ENCODE measurements at places on chromosomes 4 and X. TPM values are rescaled to one million over a fixed set of nuclear protein-coding genes. Genes with fewer than 3 reads are reported as not detected.

The IDH3G gene
- 42.0 TPM for total RNA-seq

The HERC3 gene
- 39.2 TPM for total RNA-seq

The TFE3 gene
- total RNA-seq = 13.6 TPM

The RXFP1 gene
- total RNA-seq = 3.7 TPM

The ALAS2 gene
- total RNA-seq = 60.7 TPM

The NR3C2 gene
- 9.0 TPM for total RNA-seq

The SYTL5 gene
- 10.1 TPM for total RNA-seq

The SYAP1 gene
- total RNA-seq = 30.2 TPM

The STK32B gene
- total RNA-seq = 18.2 TPM

The TMEM185A gene
- 37.1 TPM for total RNA-seq

The SH3TC1 gene
- 2.3 TPM for total RNA-seq

The SLC16A2 gene
- total RNA-seq = 24.5 TPM

The TMEM144 gene
- total RNA-seq = 9.7 TPM

The MAOB gene
- 12.9 TPM for total RNA-seq

The SSX4B gene
- not detected for total RNA-seq
